ENCODE measurements at places on chromosomes 5 and 9.

DNA sequence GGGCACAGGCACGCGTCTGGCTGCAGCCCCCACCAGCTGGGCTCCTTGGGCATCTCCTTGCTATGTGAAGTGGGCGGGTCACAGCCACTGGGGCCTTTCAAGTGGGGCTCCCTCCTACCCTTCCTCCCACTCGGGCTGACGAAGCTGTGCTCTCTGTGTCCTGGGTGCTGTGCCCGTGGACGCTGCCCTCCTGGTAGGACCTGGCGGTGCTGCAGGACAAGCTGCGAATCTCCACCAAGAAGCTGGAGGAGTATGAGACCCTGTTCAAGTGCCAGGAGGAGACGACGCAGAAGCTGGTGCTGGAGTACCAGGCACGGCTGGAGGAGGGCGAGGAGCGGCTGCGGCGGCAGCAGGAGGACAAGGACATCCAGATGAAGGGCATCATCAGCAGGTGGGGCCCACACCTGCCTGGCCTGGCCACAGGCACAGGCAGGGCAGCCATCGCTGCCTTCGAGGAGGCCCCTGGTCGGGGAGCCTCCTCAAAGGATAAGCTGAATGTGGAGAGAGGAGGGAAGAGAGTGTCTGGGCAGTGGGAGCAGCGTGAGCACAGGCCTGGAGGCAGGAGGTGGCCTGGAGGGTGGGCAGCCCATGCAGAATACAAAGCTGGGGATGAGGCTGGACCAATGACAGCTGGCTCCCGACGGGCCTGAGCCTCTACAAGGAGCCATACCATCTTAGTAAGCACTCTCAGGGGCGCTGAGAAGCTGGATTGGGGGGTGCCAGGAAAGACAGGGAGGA, 124.7 kb downstream of the DAB2IP start:
- no peak for DNase-seq

- no peak for DNase-seq
Observed at GRCh38 chr5:17455942-17456341, 42.1 kb upstream of the TAF11L2 start.

DNA sequence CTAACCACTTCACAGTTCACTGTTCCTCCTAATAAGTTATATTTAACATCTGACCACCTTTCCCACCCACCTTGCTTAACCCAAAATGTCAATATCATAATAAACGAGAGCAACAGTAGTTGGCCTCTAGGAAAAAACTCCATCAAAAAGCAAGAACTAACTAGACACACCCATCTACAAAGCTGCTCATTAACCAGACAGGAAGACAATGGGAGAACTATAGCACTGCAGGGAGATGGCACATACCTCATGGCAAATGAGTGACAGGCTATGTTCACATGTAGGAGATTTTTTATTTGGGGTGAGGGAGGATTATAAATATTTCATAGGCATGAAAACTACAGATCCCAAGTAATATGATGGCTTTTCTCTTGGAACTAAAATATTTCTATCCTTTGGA, 23.6 kb upstream of the CDK5RAP2 start:
- DNase-seq, result no peak

- DNase-seq, result no peak
Observed at GRCh38 chr5:163496286-163496685, 9.1 kb upstream of the MAT2B start.

- DNase-seq, result no peak
Observed at GRCh38 chr9:34428325-34428958, 29.9 kb downstream of the FAM219A start.

DNA sequence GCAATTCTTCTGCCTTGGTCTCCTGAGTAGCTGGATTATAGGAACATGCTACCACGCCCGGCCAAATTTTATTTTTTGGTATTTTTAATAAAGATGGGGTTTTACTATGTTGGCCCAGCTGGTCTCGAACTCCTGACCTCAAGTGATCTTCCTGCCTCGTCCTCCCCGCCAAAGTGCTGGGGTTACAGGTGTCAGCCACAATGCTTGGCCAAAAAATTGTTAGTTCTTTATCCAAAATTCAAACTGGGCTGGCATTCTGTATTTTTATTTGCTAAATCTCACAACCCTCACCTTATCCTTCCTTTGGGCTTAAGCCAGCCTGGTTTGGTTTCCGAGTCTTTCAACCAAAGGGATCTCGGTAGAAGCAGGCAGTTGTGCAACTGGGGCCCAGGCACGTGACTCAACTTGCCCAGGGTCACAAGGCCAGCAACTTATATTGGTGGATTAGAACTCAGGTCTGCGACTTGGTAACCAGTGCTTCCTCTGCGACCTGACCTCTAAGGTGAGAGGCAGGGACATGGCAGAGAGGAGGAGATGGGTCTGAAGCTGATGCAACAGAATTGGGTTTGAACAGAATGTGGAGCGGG, 26.5 kb upstream of the BOD1 start:
- no peak for DNase-seq

GRCh38 chr9:5452286-5452609, 1.9 kb downstream of the CD274 start:
- DNase-seq, result no peak

DNA sequence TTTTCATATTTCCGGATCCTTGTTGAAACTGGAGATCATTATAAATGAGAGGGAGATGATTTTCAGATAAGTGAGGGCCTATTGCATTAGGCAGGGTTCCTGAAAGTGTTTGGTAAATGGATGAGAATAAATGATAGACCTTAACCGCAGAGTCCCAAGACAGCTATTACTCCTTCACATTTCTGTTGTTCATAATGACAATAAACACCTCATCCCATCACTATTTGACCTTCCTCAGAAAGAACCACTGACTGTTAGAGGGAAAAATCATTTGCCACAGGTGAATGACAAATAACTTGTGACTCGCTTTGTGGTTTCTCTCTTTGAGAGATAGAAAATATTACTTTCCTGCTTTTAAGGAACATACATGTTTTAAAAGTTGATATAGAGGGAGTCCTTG, 47.3 kb upstream of the TRMT10B start:
- DNase-seq, result no peak

- DNase-seq, result no peak
Observed at GRCh38 chr9:112900488-112900887, 9.8 kb upstream of the SLC46A2 start.

- DNase-seq, result no peak
Observed at GRCh38 chr5:16574789-16575721, 41.7 kb downstream of the RETREG1 start.

DNA sequence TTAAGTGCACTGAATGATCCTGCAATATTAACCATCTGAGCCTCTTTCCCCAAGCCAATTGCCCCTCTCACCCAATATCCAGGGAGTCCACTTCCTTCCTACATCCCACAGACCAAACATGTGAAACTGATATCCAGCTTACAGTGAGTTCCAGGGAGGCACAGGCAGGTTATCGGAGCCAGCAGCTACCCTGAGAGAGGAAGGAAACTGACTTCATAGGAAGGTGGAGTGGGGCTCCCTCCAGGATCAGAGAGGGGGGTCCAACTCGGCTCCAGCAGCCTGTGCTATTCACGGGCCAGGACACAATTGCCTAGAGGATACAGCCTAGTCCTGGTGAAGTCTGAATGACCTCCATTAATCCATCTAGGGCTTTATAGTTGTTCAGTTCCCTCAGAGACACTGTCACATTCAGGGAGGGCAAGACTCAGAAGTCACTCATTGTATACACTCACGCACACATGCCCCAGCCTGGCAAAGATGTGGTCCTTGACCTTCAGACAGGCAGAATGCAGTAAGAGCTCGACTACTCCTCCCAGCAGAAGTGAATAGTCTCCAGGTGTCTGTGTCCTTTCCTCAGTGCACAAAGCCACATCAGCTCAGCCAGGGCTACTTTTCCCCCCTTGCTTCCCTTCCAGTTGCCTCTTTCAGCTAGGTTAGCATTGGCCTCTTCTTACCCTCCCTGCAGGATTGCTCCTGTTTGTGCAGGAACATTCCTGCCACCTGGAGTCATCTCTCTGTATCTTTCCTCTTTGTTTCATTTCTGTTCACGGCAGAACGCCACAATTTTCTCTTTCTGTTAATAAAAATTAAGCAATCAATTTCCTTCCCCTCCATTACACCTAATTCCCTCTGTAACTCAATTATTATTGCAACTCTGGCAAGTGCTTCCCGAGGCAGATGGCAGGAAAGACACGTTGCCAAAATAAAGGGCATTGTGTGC, 501.7 kb downstream of the ARHGEF28 start:
- DNase-seq, result no peak

DNA sequence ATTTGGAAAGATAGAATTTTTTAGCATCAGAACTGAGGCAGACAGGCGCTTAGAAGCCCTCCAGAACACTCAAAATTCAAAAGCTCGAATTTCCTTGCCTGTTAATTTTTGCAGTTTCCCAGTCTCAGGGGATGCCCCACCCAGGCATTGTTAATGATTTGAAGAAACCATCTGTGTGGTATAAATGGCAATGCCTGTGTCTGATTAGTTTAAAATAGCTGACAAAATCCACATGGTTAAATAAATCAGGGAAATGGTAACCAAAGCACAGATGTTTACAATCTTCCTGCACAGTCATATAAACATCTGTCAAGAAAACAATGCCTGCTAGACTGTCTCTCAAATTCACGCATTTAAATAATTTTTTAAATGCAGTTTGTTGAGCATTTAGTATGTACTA, 185.2 kb upstream of the RGMB start:
- no peak for DNase-seq

DNA sequence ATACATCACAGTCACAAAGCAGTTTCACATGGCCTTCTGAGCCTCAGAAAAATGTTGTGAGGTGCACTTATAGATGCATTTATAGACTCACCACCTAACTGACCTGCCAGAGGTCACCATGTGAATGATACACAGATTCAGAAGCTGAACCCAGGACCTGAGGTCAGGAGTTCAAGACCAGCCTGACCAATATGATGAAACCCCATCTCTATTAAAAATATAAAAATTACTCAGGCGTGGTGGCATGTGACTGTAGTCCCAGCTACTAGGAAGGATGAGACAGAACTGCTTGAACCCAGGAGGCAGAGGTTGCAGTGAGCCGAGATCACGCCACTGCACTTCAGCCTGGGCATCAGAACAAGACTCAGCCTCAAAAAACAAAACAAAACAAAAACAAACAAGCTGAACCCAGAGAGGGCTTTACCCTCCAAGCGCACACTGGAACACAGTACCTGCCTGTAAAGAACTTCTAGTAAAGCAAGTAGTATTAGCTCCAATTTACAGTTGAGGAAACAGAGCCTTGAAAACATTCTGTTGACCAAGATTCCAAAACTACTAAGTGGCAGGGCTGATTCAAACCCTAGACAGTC, 16.3 kb downstream of the ECPAS start:
- no peak for DNase-seq

DNA sequence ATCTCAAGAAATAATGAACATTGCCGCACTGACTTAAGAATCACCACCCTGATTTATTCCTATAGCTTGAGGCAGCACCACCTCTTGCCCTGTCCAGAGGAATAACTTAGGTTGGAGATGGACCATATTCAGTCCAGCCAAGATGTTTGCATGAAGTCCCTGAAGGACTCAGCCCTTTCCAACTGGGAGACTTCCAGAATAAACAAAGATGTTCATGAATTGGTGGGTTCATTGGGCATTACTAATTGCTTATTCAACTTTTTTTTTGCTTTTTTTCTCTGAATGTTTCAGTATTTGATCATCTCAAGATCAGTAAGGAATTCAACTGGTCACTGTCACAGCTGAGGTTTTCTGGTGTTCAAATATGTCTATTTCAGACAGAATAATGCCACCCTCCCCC, 470.6 kb downstream of the CCDC171 start:
- DNase-seq, result no peak

- no peak for DNase-seq
Observed at GRCh38 chr5:5939759-5940370, 438.5 kb downstream of the MED10 start.

DNA sequence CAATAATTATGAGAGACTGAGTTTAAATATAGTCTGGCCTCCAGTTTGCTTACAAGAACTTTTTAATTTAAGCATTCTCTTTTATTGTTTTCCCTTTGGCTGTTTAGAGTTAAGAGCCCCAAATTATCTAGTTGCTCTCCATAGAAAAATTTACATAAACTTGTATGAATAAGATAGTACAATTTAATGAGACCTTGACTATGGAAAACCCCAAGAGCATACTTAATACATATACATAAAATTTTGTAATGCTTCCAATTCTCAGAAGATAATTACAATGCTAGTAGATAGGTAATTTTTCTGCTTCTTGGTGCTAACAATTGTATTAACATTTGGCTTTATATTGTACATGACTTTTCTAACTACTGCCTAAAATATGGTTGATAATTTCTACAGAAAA, 20.3 kb upstream of the MSH3 start:
- DNase-seq, result no peak

DNA sequence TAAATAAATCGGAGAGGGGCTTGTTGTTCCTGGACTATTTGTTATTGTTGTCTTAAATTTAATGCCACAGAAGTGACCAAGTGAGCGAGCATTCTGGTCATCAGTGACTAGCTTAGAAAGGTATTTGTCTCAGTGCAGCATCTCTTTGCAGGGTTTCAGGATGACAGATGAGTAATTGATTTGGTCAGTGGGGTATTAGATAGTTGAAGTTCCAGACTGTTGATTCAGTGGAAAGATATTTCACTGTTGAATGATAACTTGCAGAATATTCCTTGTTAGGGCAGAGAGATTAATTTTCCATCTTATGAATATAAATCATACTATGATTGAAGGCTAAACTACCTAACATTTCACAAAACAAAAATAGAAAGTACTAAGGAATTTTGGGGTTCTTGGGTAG, 122.4 kb downstream of the TRIO start:
- DNase-seq, result no peak

DNA sequence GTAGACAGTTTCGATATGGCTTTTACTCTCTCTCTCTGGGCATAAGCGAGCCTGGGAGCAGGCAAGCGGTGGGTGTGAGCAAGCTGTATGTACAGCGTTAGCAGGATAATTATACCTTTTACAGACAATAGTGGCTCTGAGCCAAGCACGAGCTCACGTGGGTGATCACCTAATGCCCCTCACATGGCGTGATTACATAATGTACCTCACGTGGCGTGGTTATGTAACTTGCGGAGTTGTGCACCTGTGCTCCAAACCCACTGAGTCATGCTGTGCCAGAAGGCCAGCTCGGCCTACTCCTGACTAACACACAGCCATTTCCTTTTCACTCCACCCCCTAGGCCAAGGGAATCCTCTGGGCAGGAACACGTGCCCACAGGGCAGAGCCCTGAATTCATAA, 797.2 kb downstream of the EFNA5 start:
- DNase-seq, result no peak

GRCh38 chr9:112894041-112894440, 3.4 kb upstream of the SLC46A2 start:
- no peak for DNase-seq

All from stimulated activated CD4-positive, alpha-beta T cell treated with anti-CD3 and anti-CD28 coated beads, Interleukin-1b, Interleukin-23, amount 100 ng/mL, for 1 hour (primary cell).